ENCODE measurements at places on chromosomes 4 and X. TPM values are rescaled to one million over a fixed set of nuclear protein-coding genes. Genes with fewer than 3 reads are reported as not detected.

DNA sequence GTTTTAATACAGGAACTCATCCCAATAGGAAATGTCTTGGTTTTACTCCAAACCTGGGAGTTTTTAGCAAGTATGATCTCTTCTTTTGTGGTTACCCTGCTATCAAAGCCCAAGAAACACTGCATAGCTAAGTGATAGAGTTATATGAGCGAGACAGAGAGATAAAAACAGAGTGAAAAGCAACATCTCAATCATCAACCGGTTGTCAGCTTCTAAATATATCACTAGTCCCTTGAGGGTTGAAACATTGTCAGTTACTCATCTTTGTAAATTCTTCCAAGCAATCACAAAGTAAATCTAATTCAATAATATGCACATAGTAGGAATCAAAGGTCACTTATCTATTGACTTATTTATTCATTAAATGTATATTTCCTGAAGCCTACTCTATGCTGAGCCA, 483.9 kb downstream of the IDS start:
- no peak for DNase-seq

Gene DRD5
- not detected for total RNA-seq

DNA sequence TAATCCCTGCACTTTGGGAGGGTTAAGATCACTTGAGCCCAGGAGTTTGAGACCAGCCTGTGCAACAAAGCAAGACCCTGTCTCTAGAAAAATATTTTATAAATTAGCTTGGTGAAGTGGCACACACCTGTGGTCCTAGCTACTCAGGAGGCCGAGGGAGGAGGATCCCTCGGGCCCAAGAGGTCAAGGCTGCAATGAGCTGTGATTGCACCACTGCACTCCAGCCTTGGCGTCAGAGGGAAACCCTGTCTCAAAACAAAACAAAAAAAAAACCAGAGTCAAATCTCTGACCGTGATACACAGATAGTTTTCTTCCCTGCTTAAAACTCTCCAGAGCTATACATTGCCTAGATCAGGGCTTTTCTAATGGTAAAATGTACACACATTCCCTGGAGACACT, 53.5 kb downstream of the CHST7 start:
- no peak for DNase-seq

DNA sequence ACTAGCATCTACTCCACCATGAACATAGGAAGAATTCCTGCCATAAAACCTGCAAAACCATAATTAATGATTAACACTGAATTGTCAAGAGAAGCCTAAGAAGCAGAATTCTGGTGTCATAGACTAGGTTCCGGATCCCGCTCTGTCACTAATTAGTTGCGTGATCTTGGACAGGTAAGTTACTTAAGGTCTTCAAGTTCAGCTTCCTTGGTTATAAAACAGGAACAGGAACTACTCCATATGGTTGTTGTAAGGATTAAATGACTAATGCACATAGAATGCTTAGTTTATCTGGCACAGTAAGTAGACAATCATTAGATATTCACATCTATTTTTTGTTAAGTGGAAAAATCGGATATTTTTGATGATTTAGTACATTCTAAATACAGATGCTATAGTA, 14.3 kb downstream of the G3BP2 start:
- no peak for DNase-seq

- no peak for DNase-seq
Measured at GRCh38 chr4:5992828-5993321, 25.4 kb downstream of the C4orf50 start.

Gene TSC22D3
- 72.0 TPM for total RNA-seq
